LoVo (cell line): ENCODE measurements at places on chromosomes 11 and 22.

- DNase-seq: no peak
Observed at GRCh38 chr22:48370508-48371325, 1457.0 kb downstream of the BRD1 start.

DNA sequence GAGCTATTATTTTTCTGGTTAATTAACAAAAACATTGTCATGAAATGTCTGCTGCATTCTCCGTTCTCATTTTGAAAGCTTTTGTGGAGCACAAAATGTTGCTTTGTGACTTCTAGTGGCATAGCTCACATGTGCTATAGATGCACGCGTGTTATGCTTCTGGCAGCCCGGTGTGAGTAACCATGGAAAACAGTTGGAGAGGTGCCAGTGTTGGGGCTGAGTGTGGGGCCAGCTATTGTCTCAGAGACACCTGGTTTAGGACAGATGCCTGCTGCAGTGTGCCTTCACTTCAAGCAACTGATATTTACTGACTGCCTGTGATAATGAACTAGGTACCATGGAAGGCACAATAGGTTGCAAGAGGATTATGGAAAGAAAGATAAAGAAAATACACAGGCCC is 760.6 kb downstream of the NTM start:
- no peak for DNase-seq

DNA sequence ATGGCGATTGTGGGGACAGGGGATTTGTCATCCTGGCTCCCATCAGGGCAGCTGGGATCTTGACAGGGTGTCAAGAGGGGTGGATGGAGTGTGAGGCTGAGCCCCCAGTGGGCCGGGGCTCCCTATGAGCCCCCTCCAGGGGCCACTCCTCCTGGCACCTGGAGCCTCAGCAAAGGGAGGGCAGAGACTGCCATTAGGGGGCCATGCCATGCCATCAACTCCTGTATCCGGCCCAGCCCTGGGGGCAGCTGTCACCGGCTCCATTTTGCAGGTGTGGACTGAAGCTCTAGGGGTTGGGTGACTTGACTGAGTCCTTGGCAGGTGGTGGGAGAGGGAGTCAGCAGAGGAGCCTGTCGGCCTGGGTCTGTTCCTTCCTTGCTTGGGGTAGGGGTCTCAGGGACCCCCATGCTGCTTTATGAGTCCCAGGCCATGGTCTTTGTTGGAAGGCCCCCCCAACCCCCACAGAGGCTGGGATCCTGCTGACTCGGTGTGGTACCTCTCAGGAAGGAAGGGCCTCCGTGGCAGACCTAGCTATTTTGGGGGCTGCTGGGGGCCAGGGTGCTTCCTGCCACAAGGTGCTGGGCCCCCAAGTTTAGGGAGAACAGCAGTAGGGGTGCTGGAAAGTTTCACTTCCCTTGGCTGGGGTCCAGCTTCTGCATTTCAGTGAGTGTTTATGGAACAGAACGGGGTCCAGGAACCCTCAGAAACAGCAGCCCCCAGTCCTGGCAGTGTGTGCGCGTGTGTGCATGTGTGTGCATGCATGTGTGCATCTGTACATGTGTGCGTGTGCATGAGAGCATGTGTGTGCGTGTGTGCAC is 1.5 kb downstream of the ACY3 start:
- no peak for DNase-seq

DNA sequence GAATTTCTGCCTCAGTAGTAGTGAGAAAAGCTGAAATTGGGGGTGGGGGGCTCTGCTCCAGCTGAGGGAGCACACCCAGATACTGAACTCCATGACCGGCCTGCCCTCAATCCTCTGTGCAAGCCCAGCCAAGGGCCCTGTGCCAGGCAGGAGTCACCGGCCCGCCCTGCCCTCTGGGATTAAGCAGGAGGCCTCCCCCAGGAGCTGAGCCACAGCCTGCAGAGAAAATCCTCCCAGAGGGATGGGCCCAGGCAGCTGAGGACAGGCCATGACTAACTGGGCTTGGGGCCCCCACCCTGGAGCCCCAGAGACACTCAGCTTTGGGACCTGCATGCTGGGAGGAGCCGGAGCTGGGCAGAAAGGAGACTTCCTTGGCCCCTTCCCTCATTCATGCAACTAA is 48.8 kb downstream of the MN1 start:
- DNase-seq: peak; percentile 19

DNA sequence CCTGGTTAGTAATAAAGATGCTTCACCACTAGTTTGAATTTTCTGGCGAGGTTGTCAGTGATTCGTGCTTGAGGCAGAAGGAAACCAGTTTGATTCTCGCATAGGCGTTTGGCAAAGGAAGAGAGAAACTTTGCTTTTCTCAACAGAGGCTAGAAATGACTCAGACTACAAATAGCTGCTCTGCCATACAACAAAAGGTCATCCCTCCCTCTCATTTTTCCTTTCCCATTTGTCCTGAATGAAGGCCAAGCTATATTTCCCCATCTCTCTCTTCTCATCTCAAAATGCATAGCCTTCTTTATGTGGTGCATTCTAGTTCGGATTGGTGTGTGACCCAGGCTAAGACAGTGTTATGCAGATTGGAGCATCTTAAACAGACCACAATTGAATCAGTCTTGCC is 741.4 kb downstream of the NTM start:
- no peak for DNase-seq

- DNase-seq: peak; percentile 87
Observed at GRCh38 chr22:37905534-37906363, at the start of gene MICALL1. MICALL1 (plus strand) TSS chr22:37906297; CDS start chr22:37906423, 126 bp downstream.

DNA sequence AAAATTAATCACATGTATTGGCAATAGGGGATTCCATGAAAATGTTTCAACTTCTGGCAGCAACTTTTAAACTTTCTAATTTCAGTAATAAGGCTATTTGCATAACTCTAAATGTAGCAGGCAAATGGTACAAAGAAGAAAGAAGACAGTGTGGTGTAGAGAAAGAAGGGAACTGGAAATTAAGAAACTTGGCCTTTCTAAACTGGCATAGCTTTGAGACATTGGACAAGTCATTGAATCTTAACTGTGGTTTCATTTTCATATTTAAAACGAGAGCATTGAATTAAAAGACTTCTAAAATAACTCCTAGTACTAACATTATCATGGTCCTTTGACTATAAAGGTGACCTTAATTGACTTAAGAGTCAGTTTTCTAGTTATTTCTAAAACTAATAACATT is 125.0 kb downstream of the UVRAG start:
- DNase-seq: no peak

DNA sequence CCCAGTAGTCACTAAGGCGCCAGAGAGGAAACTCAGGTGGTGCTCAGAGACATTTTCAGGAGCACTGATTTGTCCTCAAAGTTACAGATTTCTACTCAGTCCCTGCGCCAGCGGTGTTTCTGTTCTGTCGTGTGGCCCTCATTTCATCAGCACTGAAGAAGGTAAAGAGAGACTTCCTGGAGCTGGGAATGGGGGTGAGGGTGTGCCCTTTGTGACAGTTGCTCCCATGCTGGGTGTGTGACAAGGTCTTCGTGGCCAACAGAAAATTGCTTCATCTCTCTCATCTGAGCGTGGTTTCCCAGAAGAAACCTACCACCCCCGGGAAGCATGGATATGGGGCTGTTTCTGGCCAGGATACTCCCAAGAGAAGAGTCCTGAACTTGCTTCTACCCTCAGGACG is 2.0 kb upstream of the PPARA start:
- no peak for DNase-seq

DNA sequence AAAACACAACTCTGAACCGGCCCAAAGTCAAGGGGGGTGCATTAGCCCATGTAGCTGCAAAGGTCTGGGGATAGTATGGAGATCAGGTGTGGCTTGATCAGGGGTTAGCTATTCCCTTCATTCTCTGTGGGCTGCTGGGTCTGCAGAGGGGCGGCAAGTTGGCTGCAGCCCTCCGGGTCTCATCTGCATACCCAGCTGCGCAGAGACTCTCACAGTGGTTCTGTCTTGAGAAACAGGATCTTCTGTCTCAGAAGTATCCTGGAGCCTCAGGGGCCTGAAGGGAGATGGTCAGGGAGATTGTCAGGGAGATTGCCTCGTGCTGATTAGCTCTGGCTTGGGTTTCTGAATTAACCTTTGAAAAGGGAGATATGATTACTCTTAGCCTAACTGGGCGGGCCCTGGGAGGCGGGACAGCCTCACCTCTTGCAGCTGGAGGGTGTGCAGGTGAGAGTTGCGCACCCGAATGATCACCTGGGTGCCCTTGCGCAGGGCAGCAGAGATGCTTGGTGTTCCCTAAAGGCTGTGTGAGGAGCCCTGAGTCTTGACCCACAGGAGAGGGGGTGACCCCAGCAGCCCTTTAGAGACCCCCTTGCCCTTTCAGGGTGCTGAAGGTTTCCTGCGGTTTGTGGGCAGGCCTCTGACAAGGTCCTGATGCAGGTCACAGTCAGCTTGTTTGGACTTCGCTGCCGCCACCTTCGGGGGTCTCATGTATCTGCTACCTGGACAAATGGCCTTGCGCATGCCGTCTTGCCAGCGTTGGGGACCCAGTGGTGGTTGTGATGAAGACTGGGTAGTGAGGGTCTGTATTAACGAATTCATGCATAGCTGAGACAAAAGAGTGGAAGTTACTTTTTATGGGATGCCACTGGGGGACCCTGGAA is 7.3 kb downstream of the ARHGAP8 start:
- no peak for DNase-seq

DNA sequence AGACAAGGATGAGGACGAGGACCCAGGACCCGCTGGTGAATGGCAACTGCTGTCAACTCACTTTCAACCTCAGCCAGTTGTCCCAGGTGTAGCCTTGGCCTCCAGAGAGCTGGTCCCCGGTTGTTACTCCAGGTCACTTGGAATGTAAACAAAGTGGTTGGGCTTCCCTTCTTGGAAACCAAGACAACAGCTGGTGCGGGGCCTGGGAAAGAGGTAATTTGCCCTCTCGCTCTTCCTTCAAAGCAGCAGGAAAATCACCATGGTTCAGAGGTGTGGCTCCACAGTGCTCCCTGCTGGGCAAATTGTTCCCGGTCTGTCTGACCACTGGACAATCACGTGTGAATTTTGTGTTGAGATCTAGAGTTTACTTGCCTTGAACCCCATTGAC is 15.0 kb downstream of the SLC1A2 start:
- no peak for DNase-seq

DNA sequence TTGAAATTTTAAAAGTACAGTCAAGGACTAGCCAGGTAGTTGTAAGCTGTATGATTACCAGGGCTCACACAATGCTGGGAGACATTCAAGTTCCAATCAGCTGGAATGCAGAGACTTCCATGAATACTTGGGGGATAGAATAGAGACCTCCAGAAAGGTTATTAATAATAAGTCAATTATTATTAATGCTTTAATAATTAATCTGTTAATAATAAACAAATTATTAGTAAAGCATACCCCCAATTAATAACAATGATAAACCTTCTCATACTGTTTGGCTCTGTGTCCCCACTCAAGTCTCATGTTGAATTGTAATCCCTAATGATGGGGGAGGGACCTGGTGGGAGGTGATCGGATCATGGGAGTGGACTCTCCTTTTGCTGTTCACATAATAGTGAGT is 14.6 kb upstream of the MS4A6A start:
- DNase-seq: no peak

DNA sequence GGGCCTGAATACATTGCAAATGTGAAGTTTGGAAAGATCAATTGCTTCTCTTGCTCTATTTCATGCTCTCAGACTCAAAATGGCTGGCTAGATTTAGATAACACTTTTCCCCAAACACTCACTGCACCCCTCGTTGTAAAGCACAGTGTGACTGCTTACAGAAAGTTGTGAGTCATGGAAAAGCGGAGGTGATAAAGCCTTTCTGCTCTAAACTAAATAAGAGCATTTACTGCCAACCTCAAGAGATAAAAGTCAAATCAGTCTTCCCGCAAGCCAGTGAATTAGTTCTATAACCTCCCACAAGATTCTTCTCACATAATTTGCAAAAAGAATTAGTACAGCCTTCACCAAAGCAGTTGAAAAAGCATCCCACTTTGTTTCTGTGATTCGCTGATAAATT is 168.7 kb downstream of the WT1 start:
- no peak for DNase-seq

GRCh38 chr11:9847636-9848035 is 183.8 kb downstream of the SWAP70 start:
- no peak for DNase-seq

DNA sequence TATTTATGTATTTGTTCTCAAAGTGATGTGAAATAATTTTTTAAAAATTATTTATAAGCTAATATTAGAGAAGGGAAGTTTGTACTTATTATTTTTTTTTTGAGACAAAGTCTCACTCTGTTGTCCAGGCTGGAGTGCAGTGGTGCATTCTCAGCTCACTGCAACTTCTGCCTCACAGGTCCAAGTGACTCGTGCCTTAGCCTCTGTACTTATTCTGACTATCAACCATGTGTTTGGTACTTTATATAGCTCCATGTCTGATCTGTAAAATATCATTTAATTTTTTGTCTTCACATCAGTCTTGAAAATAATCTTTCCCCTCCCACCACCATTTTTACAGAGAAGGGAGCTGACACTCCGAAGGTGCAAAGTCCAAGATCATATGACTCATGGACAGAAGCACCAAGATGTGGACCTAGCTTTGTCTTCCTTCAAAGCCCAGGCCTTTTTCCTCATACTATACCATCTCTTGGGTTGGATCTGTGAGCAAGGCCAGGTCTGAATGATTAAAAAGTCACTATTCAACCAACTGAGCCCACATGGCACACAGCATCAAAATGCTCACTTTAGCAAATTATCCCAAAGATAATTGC is 32.4 kb upstream of the EED start:
- peak; percentile 52 for DNase-seq

GRCh38 chr11:96246718-96247552 is 96.1 kb downstream of the MAML2 start:
- DNase-seq: no peak

DNA sequence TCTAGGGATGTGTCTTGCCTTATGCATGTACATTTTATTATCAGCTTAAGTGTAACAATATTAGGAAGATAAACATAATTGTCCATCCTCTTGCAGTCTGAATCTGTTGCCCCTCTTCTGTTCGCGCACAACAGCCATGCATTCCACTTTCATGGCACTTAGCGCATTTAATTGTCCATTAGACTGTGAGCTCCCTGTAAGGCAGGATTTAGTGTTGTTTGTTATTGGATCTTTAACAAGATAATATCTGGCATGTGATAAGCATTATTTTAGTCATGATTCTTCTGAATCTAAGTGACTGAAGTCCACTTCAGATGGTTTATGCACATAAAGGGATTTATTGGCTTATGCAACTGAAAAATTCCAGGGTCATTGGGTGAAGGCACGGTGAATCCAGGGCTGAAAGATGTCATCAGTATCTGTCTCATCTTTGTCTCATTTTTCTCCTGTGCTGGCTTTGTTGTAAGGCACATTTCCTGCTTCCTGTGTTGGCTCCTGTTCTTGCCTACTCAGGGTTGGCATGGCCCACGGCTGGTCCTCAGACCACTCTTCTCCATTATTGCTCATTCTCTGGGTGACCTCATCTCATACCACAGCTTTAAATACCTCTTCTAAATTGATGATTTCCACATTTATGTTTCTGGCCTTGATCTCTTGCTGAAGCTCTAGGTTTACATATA is 37.6 kb downstream of the ATXN10 start:
- DNase-seq: no peak
